Nucleus accumbens (tissue), 56 donors: ENCODE measurements at places on chromosomes 1 and 21.

DNA sequence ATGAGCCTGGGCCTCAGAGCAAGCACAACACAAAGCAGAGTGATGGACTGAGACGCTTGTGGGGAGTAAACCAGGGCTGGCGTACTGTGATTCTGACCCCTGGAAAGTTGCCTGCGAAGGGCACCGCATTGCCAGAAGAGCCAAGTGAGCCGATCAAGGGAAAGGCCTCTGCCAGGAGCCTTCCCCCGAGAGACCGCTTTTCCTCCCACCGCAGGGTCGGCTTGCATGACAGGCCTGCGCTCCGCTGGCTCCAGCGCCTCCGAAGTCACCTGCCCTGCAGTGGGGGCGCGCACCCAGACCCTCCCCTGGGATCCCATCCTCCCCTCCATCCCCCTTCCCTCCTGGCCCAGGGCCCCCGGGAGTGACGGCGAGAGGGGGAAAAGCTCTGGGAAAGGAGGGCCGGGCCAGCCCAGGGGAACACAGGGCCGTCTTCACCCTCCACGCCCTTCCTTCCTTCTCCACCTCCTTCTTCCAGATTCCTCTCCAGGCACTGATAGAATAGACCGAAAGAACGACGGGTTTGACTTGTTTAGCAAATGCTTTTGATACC is 165.0 kb downstream of the TRIM33 start:
- no peak for DNase-seq

- no peak for DNase-seq
Measured at GRCh38 chr1:181743878-181744312, 260.6 kb downstream of the CACNA1E start.

DNA sequence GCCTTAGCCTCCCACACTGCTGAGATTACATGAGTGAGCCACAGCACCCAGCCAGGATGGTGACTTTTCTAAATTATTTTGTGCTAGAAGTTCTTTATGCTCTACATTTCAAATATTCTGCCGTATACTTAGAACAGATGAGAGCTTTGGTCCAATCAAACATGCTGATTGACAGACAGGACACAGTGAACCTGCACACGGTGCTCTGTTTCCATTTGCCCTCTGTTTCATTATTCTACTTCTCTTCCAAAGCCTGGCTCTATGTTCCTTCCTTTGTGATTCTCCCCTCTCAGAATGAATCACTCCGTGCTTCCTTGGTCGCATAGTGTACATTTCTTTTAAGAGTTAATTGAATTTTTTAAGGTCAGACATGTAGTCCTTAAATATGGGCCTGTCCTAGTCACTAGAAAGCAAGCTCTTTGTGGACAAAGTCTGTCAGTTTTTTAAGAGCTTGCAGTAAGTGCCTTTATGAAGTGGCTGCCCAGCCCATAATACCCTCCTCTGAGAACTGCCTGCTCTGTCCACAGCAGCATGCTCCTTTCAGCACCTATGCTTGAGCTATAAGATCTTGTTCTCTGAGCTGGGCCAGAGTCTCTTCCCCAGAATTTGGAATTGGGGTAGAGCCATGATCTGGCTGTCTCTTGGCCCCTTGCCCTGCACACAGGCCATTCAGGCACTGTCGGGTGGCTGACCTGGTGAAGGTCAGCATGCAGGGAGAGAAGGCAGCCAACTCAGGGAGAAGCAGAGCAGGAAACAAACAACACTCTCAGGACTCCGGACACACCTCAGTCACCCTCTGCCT is 66.8 kb upstream of the SLC44A3 start:
- no peak for DNase-seq

GRCh38 chr1:229229721-229230139 is 41.2 kb upstream of the RAB4A start:
- peak; percentile 85 for DNase-seq

GRCh38 chr1:185338719-185339622 is 21.9 kb upstream of the IVNS1ABP start:
- DNase-seq = no peak

GRCh38 chr1:15214527-15214926 is 32.5 kb upstream of the FHAD1 start:
- DNase-seq = no peak

- DNase-seq = no peak
Measured at GRCh38 chr21:42513985-42514882, 582 bp downstream of the SLC37A1 start.

DNA sequence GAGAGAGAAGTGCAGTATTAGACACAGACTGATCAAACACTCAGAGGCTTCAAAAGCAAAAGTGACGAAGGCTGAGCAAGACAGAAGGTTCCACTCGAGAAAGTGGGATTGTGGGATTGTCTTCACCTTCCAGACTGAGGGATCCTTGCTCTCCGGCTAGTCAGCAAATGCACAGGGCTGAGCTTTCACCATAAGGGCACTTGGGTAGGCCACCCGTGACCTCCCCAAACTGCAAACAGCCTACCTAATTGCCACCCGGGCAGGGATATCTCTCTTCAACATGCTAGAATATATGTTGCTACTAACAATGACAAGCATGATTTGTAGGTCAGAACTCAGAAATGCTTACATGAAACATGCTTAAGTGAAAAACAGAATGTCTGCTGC is 35.3 kb upstream of the RIPK4 start:
- DNase-seq = no peak

DNA sequence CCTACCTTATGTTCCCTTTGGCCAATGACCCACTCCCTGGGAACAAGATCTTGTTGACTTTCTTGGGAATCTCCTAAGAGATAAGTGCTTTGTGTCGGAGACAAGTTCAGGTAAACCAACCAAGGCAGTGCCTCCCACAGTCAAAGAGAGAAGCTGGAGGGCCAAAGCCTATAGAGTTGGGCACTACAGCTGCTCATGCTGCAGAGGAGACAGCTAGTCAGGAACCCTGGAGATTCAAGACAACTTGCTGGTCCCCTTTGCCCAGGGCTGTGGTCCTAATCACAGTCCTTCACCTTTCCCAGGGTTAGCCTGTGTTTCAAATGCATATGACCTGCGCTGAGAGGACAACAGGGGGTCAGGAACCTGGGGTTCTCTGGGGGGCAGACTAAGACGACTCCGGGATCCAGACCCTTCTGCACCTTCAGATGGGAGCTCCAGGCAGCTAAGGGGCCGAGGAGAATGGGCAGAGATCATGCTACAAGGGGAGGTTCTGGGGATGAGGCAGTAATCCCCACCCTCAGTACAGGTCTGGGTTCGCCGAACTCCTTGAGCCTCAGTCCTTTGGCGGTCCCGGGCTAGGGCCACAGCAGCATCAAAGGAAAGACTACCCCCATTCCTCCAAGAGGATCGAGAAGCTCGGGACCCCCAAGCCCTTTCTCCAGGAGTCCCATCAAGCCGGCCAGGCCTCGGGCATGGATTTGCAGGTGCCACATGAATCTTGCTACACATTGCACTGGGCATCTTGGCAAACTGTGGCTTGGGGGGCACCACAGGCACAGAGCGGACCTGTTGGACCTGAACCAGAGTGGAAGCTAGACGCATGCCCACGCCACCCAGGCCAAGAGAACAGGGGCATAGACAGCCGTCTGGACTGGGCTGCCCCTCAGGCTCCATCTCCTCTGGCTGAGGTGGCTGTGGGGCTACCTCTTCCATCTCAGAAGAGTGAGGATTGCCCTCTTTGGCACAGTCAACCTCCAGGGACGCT is 2.0 kb upstream of the USF1 start:
- no peak for DNase-seq

DNA sequence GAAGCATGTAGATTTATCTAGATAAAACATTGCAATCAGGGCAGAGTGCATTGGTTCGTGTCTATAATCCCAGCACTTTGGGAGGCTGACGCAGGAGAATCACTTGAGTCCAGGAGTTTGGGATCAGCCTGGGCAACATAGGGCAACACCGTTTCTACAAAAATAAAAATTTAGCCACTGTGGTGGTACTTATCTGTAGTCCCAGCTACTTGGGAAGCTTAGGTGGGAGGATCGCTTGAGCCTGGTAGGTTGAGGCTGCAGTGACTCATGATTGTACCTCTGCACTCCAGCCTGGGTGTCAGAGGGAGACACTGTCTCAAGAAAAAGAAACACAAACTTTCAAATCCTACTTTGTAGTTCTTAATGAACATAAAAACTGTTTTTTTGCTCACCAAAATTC is 64.2 kb upstream of the RCC1 start:
- no peak for DNase-seq

- DNase-seq = no peak
Measured at GRCh38 chr21:34700605-34701004, 31.8 kb downstream of the CLIC6 start.

- DNase-seq = no peak
Measured at GRCh38 chr21:44916965-44917364, 3.7 kb downstream of the ITGB2 start.

DNA sequence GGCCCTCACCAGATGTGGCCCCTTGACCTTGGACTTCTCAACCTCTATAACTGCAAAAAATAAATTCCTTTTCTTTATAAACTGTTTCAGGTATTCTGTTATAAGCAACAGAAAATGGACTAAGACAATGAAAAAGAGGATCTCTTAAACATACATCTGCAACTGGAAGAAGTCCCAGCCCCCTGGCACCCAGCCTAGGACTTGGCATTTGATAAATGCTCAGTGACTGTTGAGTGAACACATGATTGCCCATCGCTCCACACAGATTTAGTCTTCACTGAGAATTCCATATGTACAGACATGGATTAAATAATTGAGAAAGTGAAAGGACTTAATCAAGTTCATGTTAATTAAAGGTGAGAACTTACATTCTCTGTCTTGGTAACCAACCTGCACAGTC is 344.9 kb upstream of the RUNX1 start:
- no peak for DNase-seq

GRCh38 chr1:84855691-84856630 is 37.0 kb downstream of the LPAR3 start:
- no peak for DNase-seq

DNA sequence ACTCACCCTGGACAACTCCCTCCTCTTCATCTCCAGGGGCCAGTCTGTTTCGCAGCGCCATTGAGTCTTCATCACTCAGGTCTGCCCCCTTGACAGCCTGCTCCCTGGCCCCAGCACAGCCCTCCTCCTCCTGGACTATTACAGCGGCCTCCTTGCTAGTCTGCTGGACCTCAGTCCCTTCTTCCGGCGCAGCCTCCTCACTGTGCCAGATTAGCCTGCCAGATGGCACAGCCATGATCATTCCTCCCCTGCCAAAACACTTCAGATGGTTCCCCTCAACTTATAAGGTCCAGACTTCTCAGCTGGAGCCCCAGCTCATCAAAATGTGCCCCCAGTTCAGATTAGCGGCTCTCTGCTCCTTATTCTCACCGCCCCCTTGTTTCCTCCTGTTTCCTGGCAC is 7.0 kb upstream of the CELSR2 start:
- DNase-seq = no peak

GRCh38 chr1:234176000-234176399 is 197.3 kb upstream of the COA6 start:
- no peak for DNase-seq
